ENCODE measurements at places on chromosomes 12 and 14.

- DNase-seq = no peak
Observed at GRCh38 chr14:36805131-36805559, 143.5 kb downstream of the PAX9 start.

DNA sequence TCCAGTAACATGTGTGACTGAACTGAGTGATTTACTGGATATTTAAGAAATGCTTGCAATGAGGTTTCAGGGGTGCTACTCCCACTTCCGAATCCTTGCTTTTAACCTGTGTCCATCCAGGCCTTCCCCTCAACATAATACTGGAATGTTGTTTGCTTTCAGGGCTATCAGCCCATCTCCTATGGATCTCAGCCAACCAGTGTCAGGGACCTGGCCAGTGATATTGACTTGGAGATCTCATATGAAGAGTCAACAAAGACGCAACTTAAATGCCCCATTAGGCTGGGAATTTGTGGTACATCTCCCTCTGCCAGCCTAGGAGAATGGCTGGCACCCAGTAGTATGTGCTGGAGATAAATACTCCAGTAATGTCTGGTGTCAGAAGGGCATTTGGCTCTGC, 889 bp upstream of the IFT43 start:
- DNase-seq = no peak

DNA sequence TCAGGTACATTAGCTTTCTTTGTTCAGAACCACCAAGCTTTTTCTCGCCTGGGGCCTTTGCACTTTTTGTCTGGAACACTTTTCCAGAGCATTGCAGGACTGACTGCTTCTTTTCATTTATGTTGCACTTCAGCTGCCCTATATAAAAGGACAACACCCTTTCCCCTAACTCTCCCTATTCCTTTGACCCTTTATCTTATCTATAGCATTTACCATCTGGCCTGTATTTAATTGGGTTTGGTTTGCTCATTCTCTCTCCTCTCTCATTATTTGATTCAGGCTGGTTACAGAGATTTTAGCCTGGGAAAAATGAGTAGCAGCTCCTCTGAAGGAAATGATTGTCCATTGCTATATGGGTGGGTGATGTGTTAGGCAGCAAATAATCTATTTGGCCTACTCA, 165.4 kb downstream of the KICS2 start:
- DNase-seq = no peak

DNA sequence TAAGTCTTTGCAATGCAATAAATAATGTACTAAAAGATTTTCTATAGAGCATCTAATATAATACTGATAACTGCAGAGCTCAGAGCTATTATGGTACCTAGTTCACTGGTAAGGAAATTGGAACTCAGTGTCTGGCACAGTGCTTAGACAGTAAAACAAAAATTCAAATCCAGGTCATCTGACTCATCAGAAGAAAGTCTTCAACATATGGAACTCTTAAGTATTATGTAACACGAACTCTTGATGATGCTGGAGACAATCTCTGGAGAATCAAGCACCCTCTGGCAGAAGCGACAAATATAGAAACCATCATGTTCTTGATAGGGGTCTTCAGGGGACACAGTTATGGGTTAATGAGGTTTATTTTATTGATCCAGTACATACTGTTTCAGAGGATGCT, 37.3 kb upstream of the TRHDE start:
- no peak for DNase-seq

- DNase-seq = no peak
Observed at GRCh38 chr12:41612892-41613557, 424.9 kb downstream of the PDZRN4 start.

GRCh38 chr14:26332966-26333365, 264.9 kb downstream of the NOVA1 start:
- no peak for DNase-seq

- DNase-seq = no peak
Observed at GRCh38 chr12:11837216-11837934, 187.9 kb downstream of the ETV6 start.

GRCh38 chr14:22417914-22418313, 171.1 kb downstream of the DAD1 start:
- no peak for DNase-seq

DNA sequence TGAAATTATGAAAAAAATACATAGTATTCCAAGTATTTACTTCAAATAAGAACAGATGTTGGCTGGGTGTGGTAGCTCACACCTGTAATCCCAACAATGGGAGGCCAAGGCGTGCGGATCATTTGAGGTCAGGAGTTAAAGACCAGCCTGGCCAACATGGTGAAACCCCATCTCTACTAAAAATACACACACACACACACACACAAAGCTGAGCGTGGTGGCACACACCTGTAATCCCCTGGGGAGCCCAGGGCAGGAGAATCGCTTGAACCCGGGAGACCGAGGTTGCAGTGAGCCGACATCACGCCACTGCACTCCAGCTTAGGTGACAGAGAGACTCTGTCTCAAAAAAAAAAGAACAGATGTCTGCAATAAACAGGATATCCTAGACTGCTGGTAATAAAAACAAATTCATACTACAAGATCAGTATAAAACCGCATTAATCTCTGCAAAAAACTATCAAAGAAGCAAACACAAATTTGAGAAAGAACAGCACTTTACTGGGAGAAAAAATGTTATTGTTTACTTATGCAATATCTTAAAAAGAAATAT, 23.8 kb downstream of the EEA1 start:
- no peak for DNase-seq

GRCh38 chr12:51721282-51721940, 127.1 kb downstream of the FIGNL2 start:
- peak; percentile 6 for DNase-seq

DNA sequence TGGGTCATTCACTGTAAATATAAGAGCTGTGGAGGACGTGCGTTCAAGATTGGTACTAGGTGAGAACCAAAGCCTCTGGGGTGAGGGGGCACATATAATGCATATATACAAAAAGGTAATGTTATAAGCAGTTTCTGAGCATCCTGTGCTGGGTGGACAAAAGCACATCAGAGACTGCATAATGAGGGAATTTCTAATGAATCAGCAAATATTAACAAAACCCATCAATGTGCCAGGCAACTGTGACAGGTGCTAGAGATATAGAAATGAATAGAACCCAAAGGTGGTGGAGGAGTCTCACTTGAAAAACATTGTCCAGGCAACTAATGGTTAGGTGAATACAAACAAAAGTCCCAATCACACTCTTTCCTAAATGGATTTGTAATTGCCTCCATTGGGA, 74.7 kb downstream of the GPR65 start:
- no peak for DNase-seq

- no peak for DNase-seq
Observed at GRCh38 chr12:3281588-3282383, 204.6 kb downstream of the TSPAN9 start.

DNA sequence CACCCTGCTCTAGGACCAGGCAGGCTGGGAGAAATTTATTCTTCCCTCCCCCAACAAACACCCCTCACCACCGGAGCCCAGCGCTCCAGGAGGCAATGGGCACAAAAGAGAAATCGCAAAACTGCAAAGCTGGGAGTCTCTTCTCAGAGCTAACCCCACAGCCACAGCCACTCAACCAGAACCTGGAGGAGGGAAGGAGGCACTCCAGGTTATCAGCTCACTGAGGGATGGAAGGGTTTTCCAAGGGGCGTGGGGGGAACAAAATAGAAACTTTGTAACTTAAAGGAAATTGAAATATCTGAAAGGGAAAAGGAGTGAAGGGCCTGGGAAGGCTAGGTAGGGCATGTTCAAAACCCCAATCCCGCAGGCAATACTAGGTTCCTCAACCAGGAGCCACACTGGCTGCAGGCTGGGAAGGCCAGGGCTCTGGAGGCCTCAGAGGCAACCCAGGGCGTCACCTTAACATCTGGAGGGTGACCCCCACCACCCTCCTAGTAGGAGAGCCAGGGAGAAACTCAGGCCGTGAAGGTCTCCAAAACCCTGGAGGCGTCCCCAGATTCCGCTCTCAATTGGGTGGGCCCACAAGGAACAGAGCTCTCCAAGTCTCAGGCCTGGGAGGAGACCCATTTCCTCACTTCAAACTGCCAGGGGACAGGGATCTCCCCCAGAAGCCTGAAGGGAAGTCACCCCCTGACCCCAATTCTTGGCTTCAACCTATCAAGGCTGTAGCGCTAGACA, 3.2 kb downstream of the KDM2B start:
- DNase-seq = no peak

GRCh38 chr12:91819132-91819447, 326.6 kb downstream of the BTG1 start:
- no peak for DNase-seq

- DNase-seq = no peak
Observed at GRCh38 chr12:4526923-4527546, 11.7 kb upstream of the RAD51AP1 start.

DNA sequence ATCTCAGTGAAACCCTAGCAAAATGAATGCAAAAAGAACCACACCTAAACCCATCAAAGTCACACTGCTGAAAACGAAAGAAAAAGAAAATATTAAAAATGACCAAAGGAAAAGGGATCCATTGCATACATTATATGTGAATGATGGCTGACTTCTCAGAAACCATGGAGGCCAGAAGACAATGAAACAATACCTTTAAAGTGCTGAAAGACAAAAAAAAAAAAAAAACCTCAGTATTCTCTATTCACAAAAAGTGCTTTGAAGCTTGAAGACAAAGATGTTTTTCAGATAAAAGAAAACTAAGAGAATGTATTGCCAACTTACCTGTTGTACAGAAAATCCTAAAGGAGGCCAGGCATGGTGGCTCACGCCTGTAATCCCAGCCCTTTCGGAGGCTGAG, 4.5 kb upstream of the EVL start:
- no peak for DNase-seq

- no peak for DNase-seq
Observed at GRCh38 chr12:109591041-109591440, 17.4 kb downstream of the MVK start.

DNA sequence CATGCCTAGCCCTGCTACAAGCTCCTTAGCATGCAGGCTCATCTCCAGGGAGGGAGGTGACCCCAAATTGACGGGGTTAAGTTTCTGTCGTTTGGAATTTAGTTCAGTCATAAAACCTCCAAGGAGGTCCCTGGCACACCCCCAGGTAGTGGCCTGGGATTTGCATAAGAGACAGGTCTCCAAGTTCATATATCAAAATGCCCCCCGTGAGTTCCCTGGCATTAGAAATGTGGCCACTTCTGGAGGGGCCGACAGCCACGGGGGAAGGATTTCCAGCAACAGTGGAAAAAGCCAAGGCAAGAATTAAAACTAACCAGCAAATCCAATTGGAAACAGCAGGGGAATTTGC, 228.8 kb downstream of the BCL11B start:
- DNase-seq = no peak

DNA sequence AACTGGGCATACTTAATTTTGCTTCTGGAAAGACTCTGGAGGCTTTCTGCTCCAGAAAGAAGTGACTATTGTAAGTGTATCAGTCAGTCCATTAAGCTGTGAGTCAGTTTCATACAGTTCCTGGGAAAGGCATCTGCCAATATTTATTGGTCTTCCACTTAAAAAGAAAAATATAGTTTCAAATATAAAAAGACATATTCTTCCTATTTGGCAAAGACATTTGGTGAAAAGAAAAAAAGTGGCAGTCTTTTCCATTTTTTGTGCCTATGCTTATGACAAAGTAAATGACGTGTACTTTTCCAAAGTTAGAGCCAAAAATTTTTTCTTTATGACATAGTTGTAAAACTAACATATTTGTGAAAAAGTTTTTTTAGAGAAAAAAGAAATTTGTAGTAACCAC, 12.3 kb downstream of the TMEM30B start:
- no peak for DNase-seq

DNA sequence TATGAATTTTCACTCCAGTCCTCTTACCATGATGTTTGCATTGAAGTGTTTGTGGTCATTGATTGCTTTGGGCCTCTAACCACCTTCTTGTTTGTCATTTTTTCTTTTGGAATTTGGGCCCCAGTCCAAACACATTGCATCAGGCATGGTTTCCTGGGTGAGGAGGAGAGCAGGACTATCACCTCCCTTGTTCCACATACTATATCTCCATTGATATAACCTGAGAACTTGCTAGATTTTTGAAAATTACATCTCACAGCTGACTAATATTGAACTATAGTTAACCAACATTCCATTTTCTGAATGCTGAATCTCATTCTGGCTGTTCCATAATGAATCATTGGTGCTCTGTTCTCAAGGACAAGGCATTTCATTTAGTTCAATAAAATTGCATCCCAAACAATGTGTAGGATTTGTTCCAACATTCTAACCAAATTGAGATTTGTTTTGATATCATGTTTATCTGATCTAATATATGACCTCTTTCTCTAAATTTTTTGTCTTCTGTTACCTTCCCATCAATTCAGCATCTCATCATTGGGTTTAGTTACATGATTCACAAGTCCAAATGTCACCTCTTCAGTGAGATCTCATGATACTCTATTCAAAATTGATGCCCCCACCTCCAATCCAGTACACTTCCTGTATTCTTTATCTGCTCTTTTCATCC, 329.0 kb downstream of the ZFP36L1 start:
- DNase-seq = no peak

DNA sequence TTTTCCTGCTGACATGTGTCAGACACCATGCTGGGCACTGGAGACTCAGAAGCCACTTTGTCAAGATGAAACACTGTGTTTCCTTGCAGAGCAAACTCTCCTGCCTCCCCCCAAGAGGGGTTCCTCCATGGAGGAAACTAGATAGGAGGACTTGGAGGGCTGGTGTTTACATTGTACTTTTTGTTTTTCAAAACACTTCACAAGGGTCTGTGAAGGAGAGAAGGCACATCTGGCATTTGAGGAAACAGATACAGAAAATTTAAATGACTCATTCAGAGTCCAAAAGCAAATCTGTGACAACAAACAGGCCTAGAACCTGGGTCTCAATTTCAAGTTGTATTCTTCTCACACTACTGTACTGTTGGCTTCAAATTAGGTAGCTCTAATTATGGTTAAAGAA, 6.7 kb upstream of the CDKL1 start:
- no peak for DNase-seq

DNA sequence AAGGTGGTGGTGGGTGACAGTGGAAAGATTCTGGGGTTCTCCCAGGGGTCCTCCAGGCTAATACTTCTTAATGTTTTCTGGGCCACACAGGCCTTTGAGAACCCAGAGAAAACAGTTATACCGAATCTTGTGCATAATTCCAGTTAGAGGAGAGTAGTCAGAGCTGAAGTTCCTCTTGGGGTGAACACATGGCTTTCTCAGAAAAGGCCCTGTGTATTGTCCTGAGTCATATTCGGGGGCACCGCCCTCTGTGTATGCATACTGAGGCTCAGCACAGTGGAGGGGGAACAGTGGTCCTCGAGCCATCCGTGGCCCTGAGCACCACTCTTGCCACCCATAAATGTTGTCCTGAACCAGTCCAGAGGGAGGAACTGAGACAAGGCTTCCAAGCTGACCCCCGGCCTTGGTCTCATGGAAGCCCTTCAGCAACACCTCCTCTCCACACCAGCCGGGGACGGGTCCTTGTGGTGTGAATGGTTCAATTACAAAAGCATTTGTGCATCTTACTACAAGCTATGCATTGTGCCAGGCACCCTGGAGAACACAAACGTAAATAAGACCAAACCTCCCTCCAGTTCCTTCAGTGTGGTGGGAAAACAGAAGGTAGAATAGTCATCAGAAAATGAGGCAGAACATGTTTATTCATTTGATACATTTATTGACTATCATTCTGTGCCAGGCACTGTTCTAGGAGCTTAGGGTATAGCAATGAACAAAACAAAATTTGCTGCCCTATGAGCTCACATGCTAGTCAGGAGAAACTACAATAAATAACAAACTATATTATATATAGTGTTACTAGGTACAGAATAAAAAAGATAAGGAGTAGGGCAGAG, 9.9 kb downstream of the DHRS2 start:
- DNase-seq = no peak

All from stimulated activated CD8-positive, alpha-beta memory T cell treated with anti-CD3 and anti-CD28 coated beads, Interleukin-15, amount 100 ng/mL, for 1 hour (primary cell).